ENCODE measurements at places on chromosomes 7 and 10. TPM values are rescaled to one million over a fixed set of nuclear protein-coding genes. Genes with fewer than 3 reads are reported as not detected.

DNA sequence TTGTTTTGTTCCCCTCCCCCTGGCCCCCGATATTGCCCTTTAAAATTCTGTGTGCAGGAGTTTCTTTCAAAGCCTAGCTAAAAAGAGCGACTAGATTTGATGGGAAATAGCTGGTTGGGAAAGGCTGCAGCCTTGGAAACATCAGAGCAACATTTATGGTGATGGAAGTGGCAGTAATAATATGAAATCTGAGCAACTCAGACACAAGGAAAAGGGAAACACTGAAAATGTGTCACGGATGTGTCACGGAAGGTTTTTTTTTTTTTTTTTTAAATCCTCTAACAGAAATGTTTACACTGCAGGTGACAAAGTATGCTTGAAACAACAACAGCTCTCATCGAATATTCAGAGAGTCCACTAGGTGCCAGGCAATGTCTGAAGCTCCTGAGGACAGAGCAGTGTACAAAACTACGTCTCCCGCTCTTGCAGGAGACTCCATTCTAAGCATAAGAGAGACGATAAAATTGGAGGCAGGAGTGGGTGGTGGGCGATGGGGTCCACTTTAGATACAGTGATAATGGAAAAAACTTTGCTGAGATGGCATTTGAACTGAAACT is 143.0 kb downstream of the RSU1 start:
- no peak for DNase-seq

DNA sequence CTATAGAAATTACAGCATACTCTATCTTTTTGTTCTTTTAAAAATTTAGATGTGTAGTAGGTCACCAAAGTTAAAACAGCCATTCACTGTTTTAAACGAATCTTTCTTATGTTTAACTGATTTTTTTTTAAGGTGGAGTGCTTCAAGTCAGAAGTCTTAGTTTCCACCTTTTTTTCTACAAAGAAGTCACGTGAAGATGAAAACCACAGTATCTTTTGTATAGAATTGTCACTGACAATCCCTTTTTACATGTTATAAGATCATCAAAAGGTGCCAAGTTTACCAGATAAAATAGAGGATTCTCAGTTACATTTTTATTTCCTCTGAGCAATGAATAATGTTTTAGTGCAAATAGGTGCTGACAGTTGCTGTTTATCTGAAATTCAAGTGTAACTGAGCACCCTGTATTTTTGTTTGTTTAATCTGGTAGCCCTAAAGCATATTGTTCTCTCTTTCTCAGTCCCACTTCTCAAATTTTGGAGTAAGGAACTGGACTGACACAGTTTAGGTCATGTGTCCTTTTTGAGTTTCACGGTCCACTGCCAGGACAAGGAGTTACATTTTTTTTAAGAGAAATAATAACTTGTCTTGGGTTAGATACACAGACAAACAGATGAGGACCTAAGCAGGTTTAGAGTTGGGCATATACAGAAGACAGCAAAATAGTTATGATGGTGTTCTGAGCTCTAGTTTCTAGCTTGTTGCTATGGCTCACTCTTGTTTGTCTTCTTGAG is 233.2 kb upstream of the MBL2 start:
- no peak for DNase-seq

DNA sequence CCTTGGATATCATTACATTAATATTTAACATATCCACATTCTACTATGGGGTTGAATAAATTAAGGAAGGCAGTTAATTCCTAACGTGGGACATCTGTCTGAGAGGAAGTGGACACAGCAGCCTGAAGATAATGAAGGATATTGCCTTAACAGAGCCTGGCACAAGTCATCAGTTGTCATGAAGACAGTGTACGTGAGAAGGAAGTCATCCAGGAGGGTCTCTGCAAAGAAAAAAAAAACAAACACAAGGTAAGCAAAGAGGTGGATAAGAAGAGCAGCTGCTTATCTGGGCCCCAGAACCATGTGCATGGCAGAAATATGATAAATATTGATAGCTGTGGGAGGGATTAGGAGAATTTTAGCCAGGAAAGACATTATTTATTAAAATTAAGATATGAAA is 190.0 kb downstream of the RAPGEF5 start:
- DNase-seq: no peak

- no peak for DNase-seq
These were observed 145.0 kb downstream of the PARD3 start for GRCh38 chr10:34670081-34670480.

GRCh38 chr10:63390521-63390920 is 75.3 kb downstream of the JMJD1C start:
- no peak for DNase-seq

- no peak for DNase-seq
These were observed 129.5 kb downstream of the GRM8 start for GRCh38 chr7:127123220-127123619.

Gene ADCY1
- total RNA-seq: not detected

DNA sequence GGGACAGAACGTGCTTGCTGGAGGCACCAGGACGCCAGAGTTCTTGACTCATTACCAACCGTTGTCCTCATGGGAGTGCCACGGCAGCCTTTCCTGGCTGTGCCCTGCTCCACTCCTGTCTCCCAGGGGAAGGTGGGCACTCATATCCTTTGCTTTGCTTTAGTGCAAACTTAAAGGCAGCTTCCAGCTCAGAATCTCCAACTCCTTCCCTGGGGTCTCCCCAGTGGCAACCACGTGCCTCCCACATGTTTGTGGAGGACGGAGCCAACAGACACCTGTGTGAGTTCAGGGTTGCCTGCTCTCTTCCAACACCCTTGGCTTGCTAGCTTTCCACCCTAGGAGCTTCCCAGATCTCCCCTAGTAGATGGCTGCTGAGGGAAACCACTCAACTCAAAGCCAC is 52.0 kb upstream of the HMX3 start:
- DNase-seq: no peak

DNA sequence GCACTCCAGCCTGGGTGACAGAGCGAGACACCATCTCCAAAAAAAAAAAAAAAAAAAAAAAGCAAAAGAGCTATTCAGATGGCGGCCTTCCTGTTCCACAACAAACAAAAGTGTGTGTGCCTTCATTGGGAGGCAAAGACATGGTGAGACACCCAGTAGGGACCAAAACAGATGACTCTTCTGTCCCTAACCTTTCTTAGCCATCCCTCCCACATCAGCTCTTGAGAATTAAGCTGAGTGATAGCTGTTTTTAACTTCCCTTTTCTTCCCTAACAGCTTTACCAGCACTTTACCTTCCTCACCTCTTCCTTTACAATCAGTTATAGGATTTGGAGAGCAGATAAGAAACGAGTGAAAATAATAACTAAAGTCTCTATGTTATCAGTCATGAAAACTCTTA is 48.2 kb downstream of the ARMH3 start:
- no peak for DNase-seq

Gene CYP26A1
- 2.1 TPM for total RNA-seq

Gene OR2A1
- total RNA-seq: not detected

Gene AMZ1
- total RNA-seq: not detected

Gene MYL10
- not detected for total RNA-seq

- DNase-seq: peak; percentile 95
These were observed 4.1 kb downstream of the SPAM1 start for GRCh38 chr7:123929107-123929506.

Gene POM121L12
- not detected for total RNA-seq

Gene EIF4EBP2
- total RNA-seq: 15.8 TPM

DNA sequence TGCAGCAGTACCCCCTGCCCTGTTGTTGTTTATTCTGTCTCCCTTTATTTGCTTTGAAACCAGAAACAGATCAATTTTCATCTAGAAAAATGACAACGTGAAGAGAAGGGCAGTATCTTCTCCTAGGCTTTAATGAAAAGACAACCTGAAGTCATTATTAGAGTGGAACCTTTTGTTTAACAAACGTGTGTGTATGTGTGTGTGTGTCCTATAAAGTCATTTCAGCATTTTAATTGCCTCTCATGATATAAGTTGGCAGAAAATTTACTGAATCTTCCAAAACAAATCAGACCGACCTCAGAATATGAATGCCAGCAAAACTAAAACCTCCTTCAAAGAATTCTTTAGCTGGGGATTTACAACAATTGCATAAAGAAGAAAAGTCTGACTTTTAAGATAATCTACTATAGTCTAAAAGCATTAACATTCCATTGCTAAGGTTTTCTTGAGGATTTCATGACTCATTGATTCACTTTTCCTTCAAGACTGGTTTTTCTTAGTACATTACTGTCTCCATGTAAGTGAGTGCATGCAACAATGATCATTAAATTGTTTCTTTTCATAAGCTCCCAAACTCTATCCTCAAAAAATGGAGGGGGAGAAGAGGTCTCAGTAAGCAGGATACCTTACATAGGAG is 3.2 kb downstream of the GLI3 start:
- DNase-seq: no peak

Gene LAMB4
- not detected for total RNA-seq

DNA sequence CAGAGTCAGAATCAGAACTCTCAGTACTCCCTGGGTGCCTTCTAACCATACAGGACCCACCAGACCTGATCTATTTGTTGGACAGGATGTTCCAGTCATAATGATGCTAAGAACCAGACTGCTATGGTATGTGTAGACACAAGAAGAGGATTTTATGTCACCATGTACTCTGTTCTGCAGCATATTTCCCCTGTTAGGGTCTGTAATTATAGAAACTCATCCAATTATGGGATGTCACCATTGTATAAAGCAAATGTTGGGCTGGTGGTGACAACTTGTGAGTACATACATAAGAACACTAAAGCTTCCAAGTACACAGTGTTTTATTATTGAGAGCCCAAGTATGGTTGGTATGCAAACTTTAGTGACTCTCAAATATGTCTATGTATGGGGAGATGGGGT is 67.1 kb upstream of the AGBL3 start:
- DNase-seq: no peak

Gene NYAP1
- total RNA-seq: 0.03 TPM

- no peak for DNase-seq
These were observed 596.5 kb downstream of the NXPH1 start for GRCh38 chr7:9029681-9030530.

DNA sequence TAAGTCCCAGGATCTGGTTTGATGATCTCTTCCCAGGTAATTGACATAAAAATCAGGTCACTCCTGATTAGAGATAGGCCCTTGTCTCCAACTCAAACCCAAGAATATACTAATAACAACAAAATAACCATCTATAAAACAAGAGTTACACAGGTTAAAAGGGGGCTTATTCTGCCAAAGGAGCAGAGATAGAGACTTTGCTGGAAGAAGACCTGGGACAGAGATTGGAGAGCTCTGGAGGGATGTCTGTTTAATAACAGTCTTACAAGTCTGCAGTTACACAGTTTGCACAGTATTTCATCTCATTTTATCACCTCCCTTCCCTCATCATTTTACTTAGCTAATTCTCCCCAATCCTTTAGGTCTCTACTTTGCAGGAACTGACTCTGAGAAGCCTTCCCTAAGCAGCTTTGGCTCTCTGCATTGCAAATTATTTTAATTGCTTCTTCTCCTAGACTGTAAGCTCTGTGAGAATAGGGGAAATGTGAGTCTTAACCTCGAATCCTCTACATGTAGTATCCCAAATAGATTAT is 3.7 kb upstream of the ZNF438 start:
- DNase-seq: no peak

Gene HMX2
- total RNA-seq: not detected

Measured in HT-29 (cell line).